Adrenal gland (tissue), 19 donors: ENCODE measurements at places on chromosomes 1 and 21. TPM values are rescaled to one million over a fixed set of nuclear protein-coding genes. Genes with fewer than 3 reads are reported as not detected.

DNA sequence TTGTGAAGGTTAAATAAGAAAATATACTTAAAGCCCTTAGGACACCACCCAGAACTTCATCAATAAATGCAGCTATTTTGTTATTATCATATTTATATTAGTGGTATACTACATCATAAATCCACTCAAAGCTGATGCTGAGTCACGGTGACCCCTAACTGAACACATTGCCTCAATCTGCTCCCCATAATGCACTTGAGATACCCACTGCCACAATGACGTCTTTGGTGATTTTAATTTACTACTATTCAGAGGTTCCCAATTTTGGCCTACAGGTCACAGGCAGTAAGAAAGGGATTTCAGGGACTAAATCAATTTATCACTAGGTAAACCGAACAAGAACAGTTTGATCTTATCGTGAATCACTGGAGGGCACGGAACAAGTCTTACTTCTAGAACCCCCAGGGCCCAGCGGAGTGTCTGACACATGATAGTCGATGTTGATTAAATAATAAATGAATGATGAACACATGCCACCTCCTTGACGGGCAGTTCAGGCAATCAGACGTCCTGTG is 493 bp upstream of the CHD1L start:
- DNase-seq = no peak
- no peaks in the 10 kb centered on the region for H3K36me3 ChIP-seq
- H3K4me1 ChIP-seq = no peaks in the 10 kb centered on the region
- H3K27me3 ChIP-seq = no peaks in the 10 kb centered on the region

DNA sequence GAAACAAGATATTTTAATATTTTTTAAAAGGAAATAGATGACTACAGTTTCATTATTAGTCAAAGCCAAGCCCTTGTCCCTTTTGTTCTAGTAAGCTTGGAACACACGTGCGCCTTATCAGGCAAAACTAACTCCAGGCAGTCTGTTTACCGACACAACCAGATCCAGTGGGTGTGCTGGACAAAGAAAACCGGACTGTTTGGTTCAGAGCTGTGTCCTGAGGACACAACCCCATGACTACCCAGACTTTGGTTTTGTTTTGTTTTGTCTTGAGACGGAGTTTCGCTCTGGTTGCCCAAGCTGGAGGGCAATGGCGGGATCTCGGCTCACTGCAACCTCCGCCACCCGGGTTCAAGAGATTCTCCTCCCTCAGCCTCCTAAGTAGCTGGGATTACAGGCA is 13.9 kb upstream of the RHOU start:
- DNase-seq = no peak
- no peaks in the 10 kb centered on the region for H3K27me3 ChIP-seq
- no peaks in the 10 kb centered on the region for H3K36me3 ChIP-seq
- no peak overlapping the region for H3K27ac ChIP-seq
- H3K4me1 ChIP-seq = no peaks in the 10 kb centered on the region
- H3K4me3 ChIP-seq = no peak overlapping the region

DNA sequence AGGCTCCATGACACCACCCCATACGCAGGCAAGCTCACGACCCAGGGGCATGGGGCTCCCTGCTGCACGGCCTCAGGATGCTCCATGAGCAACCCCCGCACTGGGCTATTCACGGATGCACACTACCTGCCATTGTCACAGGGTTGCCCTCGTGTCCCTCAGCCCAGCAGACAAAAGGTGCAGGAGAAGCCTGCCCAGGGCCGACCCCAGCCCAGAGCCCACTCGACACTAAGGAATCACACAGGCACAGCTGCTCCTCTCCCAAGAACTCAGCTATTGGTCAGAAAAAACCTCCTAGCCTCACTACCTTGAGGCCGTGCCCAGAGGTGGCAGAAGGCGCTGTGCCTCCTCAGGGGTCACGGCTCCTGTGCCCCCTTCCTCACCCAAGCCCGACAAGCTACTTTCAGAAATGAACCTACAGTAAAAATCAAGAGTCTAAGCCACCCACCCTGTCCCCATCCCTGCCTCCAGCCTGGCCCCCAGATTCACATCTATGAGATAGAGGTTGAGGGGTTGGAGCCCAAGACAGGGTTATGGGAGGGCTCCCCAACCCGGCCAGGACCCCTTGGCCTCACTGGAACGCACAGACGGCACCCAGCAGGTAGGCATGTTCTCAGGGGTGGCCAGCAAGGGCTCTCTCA is 6.4 kb upstream of the SPATC1L start:
- no peaks in the 10 kb centered on the region for H3K36me3 ChIP-seq
- DNase-seq = no peak
- no peaks in the 10 kb centered on the region for H3K27me3 ChIP-seq
- H3K4me3 ChIP-seq = no peak overlapping the region
- peak overlapping the region; percentile 73 for H3K27ac ChIP-seq

GRCh38 chr1:218787826-218788225 is 385.9 kb upstream of the LYPLAL1 start:
- H3K36me3 ChIP-seq = no peaks in the 10 kb centered on the region
- no peak overlapping the region for H3K27ac ChIP-seq
- no peak for DNase-seq
- no peaks in the 10 kb centered on the region for H3K4me1 ChIP-seq

- no peak for DNase-seq
These were observed 12.5 kb upstream of the LPGAT1 start for GRCh38 chr1:211843018-211843417.

- H3K27me3 ChIP-seq = no peaks in the 10 kb centered on the region
- H3K27ac ChIP-seq = no peak overlapping the region
- H3K4me3 ChIP-seq = no peak overlapping the region
- DNase-seq = no peak
These were observed 49.2 kb downstream of the DUSP10 start for GRCh38 chr1:221692643-221693042.

DNA sequence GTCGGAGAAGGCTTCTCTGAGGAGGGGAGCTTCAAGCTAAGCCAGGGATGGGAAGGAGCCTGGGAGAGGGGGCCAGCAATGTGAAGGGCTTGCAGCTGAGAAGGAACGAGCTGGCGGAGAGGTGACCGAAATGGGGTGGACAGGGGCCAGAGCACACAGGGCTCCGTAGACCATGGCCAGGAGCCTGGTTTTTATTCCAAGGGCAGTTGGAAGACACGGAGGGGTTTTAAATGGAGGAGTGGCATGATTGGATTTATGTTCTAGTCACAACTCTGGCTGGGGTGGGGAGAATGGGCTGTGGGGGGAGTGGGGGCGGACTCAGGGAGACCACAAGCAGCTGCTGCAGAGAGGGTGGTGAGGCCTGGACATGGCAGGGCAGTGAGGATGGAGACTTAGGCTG is 5.1 kb upstream of the EPS8L3 start:
- H3K36me3 ChIP-seq = no peaks in the 10 kb centered on the region

DNA sequence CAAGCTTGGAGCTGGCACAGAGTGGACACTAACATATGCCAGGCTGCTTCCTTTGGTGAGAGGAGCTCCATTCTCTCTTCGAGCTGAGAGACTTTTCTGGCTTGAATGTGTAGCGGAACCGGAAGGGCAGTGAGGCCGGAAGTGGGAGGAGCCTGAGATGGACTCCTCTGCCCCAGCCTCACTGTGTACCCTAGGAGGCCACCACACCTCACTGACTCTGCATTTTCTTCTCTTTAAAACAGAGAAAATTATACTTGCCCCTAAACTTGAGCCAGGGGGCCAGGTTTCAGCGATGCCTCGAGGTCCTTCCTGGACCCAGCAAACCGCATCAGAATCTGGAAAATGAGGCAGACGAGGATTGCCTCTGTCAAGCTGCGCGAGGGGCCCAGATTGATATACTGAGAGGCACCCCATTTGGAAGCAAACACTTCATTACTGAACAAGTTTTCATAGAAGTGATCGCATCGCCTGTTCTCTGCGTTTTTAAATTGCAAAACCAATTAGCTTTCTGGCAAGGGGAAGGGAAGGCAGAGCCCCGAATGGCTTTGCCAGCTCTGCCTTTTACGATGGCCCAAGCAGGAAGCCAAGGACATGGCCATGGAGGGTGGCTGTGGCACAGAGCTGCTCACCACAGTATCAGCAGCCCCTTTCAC is 708.1 kb downstream of the PTPRU start:
- DNase-seq = no peak
- no peaks in the 10 kb centered on the region for H3K4me1 ChIP-seq
- no peak overlapping the region for H3K4me3 ChIP-seq

GRCh38 chr1:235327559-235328270 is at the start of gene ARID4B:
ARID4B (minus strand) TSS chr1:235328179; CDS start chr1:235326919, 1,260 bp downstream.
- peaks cover 23% of the 10 kb centered on the region for H3K4me1 ChIP-seq
- H3K4me3 ChIP-seq = peak within 1 kb of the TSS; percentile 98
- peak within 1 kb of the TSS; percentile 96 for H3K27ac ChIP-seq

GRCh38 chr21:44972301-44972814 is 32.5 kb downstream of the SLX9 start:
- H3K4me3 ChIP-seq = no peak overlapping the region
- H3K27ac ChIP-seq = no peak overlapping the region
- no peak for DNase-seq
- peaks cover 6% of the 10 kb centered on the region for H3K4me1 ChIP-seq
- no peaks in the 10 kb centered on the region for H3K27me3 ChIP-seq

DNA sequence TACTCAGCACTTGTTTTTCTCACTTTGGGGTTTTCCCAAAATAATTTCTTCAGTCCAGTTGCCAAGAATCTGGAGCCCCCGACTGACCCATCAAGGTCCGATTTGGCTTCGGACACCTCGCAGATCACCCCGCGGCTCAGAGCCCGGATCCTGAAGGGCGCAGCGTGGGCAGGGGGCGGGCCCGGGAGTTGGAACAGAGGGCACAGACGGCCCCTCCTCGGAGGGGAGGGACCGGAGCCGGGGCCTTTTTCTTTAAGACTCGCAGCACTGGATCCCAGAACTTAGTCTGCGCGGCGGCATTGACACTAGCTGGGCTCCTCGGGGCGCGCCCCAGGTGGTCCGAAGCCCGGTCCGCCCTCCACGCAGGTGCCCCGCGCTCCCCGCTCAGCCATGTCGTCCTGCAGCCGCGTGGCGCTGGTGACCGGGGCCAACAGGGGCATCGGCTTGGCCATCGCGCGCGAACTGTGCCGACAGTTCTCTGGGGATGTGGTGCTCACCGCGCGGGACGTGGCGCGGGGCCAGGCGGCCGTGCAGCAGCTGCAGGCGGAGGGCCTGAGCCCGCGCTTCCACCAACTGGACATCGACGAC is at the start of gene CBR3:
Gene CBR3, plus strand, starts transcription at position 277 of the 588 bp plus-strand sequence. Its CDS starts 114 bp downstream, at position 391.
- DNase-seq = peak; percentile 46
- peaks cover 18% of the 10 kb centered on the region for H3K4me1 ChIP-seq
- no peaks in the 10 kb centered on the region for H3K36me3 ChIP-seq
- peak within 1 kb of the TSS; percentile 89 for H3K27ac ChIP-seq
- H3K27me3 ChIP-seq = no peaks in the 10 kb centered on the region

- no peak overlapping the region for H3K4me3 ChIP-seq
- no peaks in the 10 kb centered on the region for H3K36me3 ChIP-seq
- no peaks in the 10 kb centered on the region for H3K4me1 ChIP-seq
These were observed 101.1 kb downstream of the UBIAD1 start for GRCh38 chr1:11373895-11374747.

DNA sequence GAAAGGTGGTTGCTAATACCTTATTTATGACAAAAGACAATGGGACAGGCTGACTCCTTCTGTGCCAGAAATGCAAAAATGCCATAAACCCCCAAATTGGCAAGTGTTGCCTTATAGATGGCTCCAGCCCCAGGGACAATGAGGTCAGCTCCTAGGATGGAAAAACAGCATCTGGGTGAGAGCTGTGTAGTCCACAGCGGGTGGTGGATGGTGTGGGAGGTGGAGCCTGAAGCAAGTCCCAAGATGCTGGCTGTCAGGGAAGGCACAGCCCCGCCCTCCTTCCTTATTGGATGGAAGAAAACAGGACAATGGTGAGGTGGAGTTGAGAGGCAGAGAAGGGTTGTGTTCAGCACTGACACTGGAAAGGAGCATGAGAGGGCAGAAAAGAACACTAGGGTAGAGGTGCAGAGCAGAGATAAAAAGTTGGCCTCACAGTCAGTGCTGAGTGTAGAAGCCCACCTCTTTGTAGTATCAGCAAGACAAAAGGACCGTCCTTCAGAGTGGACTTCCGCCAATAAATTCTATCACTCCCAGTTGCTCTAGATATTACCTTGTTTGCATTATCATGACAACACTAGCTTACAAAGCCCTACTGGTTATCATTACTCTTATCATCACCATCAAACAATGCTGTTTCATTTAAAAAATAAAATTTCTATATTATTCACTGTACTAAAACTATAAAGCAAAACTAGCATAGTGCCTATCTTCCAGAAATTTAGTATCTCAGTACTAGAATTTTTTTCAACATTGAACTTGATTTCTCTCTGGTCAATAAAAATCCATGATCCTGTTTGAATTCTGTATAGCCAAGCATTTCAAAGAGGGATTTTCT is 3.7 kb upstream of the SDE2 start:
- peak; percentile 57 for DNase-seq
- H3K4me1 ChIP-seq = peaks cover 15% of the 10 kb centered on the region
- H3K27ac ChIP-seq = peak overlapping the region; percentile 89
- peak overlapping the region; percentile 5 for H3K4me3 ChIP-seq
- H3K36me3 ChIP-seq = no peaks in the 10 kb centered on the region

- no peak overlapping the region for H3K4me3 ChIP-seq
- DNase-seq = no peak
- no peaks in the 10 kb centered on the region for H3K4me1 ChIP-seq
- no peak overlapping the region for H3K27ac ChIP-seq
- no peaks in the 10 kb centered on the region for H3K36me3 ChIP-seq
- H3K27me3 ChIP-seq = no peaks in the 10 kb centered on the region
These were observed 35.9 kb upstream of the SAMSN1 start for GRCh38 chr21:14581902-14582457.

Gene ERICH3
- 0.83 TPM for total RNA-seq

GRCh38 chr1:59089036-59089798 is 207.7 kb upstream of the FGGY start:
- no peak for DNase-seq
- H3K27ac ChIP-seq = no peak overlapping the region

DNA sequence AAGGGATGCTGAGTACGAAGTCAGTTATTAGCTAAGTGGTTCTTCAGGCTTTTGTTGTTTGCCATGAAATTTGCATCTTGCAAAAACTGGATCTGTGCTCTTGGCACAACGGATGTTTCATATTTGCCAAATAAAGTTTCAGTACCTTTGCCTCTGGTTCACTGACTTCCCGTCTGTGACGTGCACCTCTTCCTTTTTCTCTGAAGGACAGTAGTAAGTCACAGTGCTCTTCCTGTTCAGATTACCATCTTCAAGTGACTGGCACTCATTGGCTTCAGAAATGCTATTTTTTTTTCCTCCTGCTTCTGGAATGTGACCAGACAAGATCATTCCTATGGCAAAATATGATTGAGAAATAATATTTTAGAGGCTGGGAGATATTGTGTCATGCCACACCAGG is 75.9 kb upstream of the GREM2 start:
- H3K27ac ChIP-seq = no peak overlapping the region
- no peaks in the 10 kb centered on the region for H3K4me1 ChIP-seq
- no peaks in the 10 kb centered on the region for H3K36me3 ChIP-seq
- peaks cover 5% of the 10 kb centered on the region for H3K27me3 ChIP-seq
- H3K4me3 ChIP-seq = no peak overlapping the region

GRCh38 chr21:45581322-45581712 is 39.1 kb upstream of the SLC19A1 start:
- H3K4me1 ChIP-seq = no peaks in the 10 kb centered on the region
- no peak for DNase-seq
- no peaks in the 10 kb centered on the region for H3K36me3 ChIP-seq
- H3K27me3 ChIP-seq = no peaks in the 10 kb centered on the region
- H3K27ac ChIP-seq = no peak overlapping the region

- H3K4me3 ChIP-seq = no peak overlapping the region
- H3K27me3 ChIP-seq = no peaks in the 10 kb centered on the region
- no peaks in the 10 kb centered on the region for H3K4me1 ChIP-seq
- H3K27ac ChIP-seq = no peak overlapping the region
- no peak for DNase-seq
These were observed 121.8 kb downstream of the HMGB4 start for GRCh38 chr1:33985656-33986055.

GRCh38 chr1:143497374-143497747 is 474.4 kb downstream of the FAM72C start:
- no peaks in the 10 kb centered on the region for H3K4me1 ChIP-seq
- no peak overlapping the region for H3K27ac ChIP-seq
- H3K27me3 ChIP-seq = no peaks in the 10 kb centered on the region
- DNase-seq = no peak
